Stimulated activated CD8-positive, alpha-beta memory T cell treated with anti-CD3 and anti-CD28 coated beads, Interleukin-7, amount 100 ng/mL, for 1 hour (primary cell): ENCODE measurements at places on chromosomes 4 and X.

DNA sequence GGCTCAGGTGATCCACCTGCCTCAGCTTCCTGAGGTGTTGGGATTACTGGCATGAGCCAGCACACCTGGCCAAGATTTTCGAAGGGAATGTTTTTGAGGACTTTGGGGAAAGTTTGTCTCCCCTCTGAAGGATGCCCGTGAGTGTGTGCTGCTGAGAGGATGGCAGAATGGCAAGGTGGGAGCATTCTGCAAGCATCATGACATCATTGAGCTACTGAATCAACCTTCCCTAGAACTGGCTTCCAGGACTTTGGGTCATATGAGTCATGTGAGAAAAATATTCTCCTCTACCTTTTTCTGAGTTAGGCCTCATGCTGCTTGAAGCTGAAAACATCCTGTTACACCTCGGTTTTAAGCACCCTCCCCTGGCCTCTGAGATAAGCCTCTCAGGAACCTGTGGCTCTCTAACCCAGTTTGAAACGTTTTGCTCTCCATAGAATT is 31.0 kb downstream of the TMEM131L start:
- no peak for DNase-seq

GRCh38 chr4:165518024-165518616 is 139.3 kb downstream of the CPE start:
- DNase-seq, result no peak

GRCh38 chr4:66649236-66649635 is 896.1 kb downstream of the CENPC start:
- DNase-seq, result no peak

DNA sequence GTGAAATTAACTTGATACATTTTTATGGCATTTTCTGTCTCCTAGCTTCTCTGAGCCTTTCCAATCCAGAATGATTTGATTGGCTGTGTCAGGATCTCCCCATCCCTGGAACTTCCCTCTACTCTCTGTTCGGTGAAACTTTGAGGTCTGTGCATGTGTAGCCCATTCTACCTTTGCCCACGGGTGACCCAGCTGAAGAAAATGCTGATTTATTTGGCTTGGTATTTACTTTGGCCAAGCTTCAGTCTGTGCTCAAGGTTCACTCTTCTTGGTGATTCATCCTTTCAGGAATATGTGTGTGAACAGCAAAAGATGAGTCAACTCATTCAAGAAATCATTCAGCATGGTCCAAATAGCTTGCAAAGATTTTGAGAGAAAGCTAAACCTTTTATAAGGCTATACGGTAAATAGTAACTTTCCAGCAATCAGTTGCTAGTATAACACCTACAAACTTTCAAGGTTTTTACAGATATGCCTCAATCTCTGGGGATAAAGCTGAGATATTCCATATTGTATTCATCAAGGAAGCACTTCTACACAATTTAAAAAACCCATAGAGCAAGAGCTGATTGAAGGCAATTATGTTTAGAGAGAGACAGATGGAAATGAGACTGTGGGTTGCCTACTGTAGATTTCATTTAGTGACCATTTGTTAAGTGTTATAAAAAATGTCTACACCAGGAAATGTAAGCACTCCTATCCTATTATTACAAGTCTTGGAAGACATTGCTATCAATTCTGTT is 233.9 kb upstream of the CXXC4 start:
- DNase-seq, result no peak

GRCh38 chr4:139278485-139278884 is 1.5 kb downstream of the MGARP start:
- DNase-seq, result no peak

DNA sequence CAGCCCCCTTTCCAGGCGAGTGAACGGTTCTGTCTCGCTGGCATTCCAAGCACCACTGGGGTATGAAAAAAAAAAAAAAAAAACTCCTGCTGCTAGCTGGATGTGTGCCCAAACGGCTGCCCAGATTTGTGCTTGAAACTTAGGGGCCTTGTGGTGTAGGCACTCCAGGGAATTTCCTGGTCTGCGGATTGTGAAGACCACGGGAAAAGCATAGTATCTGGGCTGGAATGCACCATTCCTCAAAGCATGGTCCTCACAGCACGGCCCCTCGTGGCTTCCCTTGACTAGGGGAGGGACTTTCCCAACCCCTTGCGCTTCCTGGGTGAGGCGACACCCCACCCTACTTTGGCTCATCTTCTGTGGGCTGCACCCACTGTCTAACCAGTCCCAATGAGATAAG is 516.8 kb upstream of the FAM241A start:
- no peak for DNase-seq

DNA sequence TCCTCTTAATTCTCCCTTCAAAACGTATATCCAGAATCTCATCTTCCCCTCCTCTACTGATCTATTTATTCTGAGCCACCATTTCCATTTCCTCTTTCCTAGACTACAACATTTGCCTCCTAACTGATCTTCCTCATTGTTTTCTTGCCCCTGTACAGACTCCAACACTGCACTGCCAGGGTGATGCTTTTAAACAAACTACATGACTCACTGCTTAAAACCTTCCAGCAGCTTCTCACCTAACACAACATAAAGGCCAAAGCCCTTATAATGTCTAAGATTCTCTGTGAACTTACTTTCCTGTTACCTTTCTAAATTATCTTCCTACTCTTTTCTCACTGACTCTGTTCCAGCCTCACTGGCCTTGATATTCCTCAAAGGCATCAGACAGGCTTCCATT is 161.0 kb upstream of the HS3ST1 start:
- DNase-seq, result no peak

DNA sequence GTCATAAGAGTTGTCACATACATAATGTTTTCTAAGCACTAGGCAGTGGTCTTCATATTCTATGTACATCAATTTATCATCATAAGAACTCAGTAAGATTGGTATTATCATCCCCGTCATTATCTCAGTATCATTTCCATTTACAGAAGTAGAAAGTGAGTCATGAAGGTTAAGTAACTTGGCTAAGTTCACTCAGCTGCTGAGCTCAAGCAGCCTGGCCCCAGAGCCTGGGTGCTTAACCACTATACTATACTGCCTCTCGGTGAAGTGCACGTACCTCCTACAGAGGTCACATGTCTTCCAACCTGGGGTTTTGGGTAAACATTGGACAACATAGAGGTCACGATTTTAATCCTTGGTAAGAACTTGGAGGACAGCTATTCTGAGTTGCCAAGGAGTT is 161.5 kb upstream of the GATB start:
- no peak for DNase-seq

DNA sequence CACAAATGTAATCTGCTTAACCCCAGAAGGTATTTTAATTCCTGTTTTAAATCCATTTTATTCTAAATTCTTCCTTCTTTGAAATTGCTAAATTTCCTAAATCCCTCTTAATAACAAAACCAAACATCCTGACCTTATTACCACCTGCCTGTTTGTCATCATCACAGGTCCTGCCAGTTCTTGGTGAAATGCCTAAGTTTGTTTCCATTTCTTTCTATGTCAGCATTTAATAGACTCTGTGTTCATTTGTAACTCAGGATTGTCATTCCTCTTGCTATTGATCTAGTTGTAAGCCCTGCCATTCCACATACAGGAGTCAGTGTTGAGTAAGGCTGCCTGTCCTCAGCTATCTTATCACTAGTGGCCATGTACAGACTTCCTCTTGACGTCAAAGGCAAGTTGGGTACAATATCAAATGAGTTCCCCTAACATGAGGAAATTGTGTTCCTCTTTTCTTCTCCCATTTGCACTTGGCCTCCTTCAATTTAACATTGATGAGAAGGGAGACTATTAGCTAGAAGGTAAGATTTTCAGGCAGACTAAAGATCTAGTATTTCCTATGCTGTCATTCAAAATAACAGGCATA is 440.1 kb downstream of the AFF2 start:
- DNase-seq, result no peak

DNA sequence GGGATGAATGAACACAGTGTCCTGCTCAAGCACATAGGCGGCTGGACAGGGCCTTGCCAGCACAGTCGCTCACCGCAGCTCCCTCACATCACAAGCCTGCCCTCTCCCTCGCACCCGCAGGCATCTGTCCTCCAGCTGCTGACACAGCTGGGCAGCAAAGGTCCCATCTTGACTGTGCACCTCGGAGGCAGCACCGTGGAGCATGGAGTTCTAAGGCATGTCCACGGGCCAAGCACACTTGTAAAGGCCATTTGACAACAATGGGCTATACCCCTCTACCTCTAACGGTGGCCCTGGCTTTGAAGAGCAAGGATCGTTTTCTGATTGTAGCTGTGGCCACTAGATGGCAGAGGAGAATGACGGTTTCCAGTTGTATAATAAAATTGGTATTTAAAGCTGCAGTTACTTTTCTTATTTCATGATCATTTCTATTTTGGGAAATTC is 53.8 kb downstream of the APLN start:
- DNase-seq, result no peak

DNA sequence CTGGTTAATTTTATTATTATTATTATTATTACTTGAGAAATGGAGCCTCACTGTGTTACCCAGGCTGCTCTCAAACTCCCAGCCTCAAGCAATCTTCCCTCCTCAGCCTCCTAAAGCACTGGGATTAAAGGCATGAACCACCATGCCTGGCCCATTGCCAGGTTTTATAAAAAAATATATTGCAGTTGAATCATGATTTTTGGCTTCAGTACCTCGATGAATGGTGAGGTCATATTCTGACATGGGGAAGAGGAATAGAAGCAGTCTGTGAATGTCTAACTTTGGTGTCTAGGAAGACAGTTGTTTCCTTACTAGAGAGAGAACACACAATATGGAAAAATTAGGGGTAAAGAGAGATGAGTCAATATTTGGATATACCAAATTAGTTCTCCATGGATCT is 32.0 kb downstream of the CCSER1 start:
- no peak for DNase-seq

DNA sequence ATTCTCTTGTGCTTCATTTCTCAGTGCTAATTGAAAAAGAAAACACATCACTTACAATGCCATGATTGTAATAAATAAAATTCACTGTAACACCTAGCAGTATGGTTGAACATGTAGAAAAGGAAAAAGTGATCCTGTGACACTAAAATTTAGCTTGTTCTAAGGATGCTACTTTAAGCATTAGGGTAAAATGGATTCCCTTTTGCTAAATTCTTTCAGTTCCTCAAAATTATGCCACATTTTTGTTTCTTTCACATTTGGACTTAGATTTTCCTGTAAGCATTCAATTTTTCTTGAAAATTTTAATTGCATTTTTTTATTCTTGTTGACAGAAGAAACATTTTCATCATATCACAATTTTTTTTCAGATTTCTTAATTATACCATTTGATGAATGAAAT is 19.4 kb downstream of the TET2 start:
- no peak for DNase-seq

DNA sequence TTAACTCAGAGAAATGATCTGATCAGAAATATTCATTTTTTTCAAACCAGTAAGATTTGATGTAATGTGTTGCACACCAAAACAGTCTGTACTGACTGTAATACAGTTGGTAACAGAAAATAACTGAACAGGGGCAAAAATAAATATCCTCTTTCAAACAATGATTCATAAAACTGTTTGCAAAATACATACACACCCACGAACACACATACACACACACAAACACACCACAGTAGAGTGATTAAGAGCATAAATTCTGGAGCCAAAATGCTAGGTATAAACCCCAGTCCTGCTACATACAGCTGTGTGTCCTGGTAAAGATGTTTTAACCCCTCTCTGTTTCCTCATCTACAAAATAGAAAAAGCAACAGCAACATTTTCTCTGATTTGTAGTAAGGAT is 376.6 kb downstream of the PDGFC start:
- no peak for DNase-seq

- no peak for DNase-seq
Measured at GRCh38 chrX:6244666-6245065, 16.0 kb upstream of the NLGN4X start.

GRCh38 chr4:57378766-57379165 is 268.6 kb upstream of the IGFBP7 start:
- no peak for DNase-seq

DNA sequence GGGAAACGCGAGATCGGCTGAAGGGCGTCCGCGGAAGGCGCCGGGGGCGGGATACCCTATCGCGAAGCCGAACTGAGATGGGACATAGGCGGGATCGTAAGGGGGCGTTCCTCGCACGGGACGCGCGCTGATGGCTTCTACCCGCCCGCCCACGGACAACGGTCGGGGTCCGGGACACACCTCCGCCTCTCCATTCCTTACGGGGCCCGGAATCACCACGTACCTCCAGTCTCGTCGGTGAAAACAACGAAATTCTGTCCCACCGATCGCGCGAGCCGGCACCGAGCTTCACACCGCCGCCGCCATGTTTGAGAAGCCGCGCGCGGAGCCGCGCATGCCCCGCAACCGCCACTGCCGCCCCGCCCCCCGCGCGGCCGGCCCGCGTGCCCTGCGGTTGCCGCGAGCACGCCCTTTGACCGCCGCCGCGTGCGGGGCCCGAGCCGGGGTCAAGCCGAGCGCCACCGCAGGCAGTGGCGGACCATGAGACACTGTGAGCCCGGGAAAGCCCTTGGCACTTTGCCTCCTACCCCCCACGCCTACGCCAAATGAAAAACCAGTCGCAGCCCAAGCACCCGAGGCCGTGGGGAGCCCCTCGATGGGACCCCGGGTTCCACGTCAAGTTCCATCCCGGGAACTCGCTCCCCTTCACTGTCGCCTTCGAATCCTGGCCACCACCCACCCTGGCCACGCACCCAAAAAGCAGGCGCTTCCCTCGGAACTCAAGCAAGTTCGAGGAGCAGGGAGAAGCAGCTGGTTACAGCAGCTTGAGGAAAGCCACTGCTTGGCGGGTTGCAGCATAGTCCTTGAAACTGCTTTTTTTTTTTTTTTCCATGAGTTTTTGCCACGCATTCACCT is at the start of gene SCML2:
TSS of gene SCML2 (minus strand) at position 320 of the 855 bp plus-strand sequence. CDS start 20,617 bp downstream, outside the sequence.
- DNase-seq, result no peak

DNA sequence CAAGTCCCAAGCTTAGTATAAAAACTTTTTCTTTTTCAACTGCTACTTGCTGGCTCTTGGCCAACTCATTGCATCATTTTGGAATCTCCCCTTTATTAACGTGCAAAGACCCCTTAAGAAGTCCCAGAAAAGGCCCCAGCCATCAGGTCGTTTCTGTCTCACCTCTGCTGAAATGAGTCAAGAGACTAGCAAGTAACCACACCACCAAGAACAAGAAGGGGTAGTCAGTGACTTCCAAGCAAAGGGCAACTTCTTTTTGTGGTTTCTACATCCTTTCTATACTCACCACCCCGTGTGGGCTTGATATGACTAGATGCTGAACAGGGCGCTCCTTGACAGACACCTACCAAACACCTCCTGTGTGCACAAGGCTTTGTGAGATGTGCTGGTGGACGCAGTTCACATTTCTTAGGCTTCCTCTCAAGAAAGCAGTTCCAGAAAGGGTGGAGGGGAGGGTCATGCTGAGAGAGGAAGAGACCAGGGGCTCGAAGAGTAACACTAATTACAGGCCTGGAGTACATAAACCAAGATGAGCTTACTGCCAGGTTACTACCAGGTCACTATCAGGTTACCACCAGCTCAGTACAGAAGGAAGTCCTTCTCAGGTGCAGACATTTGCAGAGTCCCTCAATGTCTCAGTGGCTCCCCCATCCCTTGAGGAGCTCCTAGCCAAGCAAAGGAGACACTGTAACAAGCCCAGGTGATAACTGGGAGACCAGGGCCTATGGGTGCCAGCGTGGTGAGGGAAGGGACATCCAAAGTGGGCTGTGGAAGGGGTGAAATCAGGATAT is 19.3 kb downstream of the JAKMIP1 start:
- DNase-seq, result no peak

GRCh38 chr4:174714393-174715211 is 114.4 kb downstream of the GLRA3 start:
- DNase-seq, result no peak

GRCh38 chrX:130005089-130005807 is 22.8 kb downstream of the BCORL1 start:
- no peak for DNase-seq
